Gastrocnemius medialis (tissue), 4 donors: ENCODE measurements at places on chromosomes 4 and X.

- DNase-seq = no peak
Observed at GRCh38 chrX:23737413-23737812, 5.7 kb downstream of the ACOT9 start.

DNA sequence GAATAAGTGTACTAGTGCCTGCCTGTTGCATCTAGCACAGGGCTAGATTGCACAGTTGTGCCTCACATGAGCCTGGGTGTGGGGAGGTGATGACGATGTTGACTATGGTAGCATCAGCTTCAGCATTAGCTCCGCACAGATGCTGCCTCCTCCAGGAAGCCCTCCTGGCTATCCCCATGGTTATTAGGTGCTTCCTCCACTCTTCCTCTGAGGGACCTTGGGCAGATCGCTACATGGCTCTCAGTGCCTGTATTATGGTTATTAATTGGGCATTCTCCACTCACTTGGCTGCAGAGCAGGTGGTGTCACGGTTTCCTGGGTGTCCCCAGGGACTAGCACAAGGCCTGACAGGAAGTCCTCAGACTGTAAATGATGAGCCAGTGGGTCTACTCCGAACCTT lies 325.6 kb downstream of the ARHGAP10 start:
- DNase-seq = no peak

DNA sequence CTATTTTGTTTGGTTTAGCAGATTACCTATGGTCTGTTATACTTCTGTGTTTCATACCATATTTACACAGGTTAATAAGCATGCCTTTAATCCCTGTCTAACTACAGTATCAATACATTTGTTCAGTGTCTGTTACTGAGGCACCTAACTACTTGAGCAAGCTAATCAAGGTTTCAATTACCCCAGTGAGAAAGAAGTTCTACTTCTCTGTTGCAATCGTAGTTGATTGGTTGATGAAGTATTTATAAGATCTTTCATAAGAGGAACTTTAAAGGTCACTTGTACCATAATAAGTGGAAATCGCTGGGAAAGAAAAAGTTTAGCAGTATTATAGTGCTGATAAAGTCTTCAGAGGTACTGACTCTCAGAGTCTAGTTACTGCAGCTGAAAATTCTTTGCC lies 490.6 kb downstream of the RPA4 start:
- DNase-seq = no peak

DNA sequence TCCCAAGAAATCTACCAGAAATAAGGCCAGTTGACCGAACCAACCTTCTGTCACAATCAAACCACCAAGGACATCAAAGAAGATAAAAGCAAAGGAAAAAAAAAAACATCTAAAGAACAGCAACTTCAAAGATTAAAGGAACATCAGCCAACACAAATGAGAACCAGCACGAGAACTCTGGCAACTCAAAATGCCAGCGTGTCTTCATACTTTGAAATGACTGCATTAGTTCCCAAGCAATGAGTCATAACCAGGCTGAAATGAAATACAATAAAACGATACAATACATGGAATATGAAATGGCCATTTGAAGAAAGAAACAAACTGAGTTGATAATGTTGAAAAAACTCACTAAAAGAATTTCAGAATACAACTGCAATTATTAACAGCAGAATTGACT lies 611.6 kb upstream of the GRIA3 start:
- DNase-seq = no peak

DNA sequence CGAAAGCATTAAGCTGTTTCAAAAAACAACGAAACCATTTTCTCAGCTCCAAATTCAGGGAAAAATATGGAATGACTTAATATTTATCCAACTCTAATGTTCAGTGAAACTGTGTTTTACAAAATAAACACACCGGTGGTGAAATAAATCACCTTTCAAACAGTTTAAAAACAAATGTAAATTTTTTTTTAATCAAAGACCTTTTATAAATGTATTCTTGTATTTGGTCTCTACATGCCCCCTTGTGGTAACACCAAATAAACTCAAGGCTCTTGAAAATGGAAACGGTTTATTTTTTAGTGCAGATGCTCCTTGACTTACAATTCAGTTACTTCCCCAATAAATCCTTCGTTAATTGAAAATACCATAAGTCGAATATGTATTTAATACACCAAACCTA lies 45.8 kb upstream of the ITM2A start:
- no peak for DNase-seq

DNA sequence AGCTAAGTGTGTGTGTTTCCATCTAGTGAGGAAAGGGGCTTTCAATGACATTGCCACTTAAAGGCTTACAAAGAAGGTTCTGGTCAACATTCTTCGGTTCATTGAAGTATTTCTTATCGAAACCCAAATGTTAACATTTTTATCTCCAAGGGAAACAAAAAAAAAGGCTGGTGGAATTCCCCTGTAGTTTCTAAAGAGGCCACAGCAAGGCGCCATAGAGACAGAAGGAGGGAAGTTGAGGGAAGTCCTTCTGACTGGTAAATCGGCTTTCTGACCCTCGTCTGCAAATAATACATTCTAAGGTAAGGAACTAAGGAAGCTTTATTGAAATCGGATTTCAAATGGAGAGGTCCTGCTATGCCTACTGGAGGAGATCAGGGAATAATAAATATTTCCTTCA lies 1.7 kb upstream of the ZFP42 start:
- DNase-seq = no peak

DNA sequence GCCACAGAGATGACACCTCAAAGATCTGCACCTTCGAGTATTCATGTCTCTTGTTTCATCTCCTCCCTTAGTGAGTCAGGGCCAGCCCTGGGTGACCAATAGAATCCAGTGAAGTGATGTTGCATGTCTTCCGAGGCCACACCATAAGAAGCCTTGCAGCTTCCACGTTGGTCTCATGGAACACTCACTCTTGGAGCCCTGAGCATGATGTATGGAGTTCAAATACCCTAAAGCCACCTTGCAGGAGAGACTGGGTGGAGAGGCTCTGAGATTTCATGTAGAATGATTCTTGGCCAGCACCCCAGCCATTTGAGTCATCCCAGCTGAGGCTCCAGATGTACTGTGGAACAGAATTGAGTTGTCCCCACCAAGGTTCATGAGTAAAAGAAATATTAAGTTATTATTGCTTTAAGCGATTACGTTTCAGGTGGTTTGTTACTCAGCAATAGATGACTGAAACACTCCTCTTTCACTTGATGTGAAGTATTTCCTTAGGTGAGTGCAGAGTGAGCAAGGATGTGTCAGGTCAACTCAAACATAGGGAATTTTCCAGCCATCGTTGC lies 5.0 kb upstream of the RP2 start:
- DNase-seq = no peak

GRCh38 chr4:101157415-101158133 lies 189.8 kb downstream of the PPP3CA start:
- DNase-seq = no peak

DNA sequence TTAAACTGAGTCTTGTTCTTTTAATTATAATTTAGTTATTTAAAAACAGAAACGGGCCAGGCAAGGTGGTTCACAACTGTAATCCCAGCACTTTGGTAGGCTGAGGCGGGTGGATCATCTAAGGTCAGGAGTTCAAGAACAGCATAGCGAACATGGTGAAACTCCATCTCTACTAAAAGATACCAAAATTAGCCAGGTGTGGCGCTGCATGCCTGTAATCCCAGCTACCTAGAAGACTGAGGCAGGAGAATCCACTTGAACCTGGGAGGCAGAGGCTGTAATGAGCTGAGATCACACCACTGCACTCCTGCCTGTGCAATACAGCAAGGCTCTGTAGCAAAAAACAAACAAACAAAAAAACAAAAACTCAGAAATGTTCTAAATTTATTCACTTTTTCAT lies 852.9 kb downstream of the TECRL start:
- no peak for DNase-seq

DNA sequence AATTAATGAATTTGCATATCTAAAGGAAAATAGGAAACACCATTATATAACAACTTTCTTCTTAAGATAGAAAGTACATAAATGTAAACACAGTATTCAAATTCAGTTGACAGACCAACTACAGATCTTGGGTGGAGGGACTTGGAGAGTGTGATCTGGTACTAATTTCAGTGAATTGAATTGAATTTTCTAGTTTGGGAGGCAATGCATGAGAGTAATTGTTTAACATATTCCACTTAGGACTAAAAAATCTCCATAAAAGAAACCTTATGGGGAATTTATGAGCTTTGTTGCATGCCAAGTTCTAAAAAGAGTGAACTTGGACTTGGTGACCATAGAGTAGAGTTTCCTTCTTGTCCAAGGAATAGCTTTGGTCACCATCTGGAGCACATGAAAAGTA lies 261.1 kb upstream of the TTC29 start:
- no peak for DNase-seq
